Esophagus mucosa (tissue), 1 donor: ENCODE measurements at places on chromosomes 7 and 10.

DNA sequence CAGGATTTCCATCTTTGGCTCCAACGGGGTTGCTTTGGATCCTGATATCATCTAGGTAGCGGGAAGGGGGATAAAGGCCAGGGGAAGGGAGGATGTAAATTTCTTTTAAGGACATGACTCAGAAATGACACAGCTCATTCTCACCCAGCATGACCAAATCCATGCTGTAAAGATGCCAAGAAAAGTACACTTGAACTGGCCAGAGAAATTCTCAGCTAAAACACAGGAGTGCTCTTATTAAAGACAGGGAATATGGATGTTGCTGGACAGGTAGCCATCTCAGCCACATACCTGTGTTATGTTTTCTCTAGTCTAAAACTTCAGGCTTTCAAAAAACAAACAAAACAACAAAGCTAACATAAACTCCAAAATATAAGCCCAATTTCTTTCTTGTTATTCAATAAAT, 68.3 kb downstream of the NAMPT start:
- ATAC-seq = peak; percentile 86

DNA sequence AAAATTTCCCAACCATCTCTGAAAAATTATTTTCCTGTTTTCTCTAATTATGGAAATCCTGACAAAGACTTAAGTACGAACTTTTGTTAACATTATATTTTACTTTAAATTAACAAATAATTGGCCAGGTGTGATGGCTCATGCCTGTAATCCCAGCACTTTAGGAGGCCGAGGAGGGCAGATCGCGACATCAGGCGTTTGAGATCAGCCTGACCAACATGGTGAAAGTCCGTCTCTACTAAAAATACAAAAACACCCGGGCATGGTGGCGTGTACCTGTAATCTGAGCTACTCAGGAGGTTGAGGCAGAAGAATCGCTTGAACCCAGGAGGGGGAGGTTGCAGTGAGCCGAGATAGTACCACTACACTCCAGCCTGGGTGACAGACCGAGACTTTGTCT, 32.2 kb downstream of the DGKB start:
- ATAC-seq = no peak

DNA sequence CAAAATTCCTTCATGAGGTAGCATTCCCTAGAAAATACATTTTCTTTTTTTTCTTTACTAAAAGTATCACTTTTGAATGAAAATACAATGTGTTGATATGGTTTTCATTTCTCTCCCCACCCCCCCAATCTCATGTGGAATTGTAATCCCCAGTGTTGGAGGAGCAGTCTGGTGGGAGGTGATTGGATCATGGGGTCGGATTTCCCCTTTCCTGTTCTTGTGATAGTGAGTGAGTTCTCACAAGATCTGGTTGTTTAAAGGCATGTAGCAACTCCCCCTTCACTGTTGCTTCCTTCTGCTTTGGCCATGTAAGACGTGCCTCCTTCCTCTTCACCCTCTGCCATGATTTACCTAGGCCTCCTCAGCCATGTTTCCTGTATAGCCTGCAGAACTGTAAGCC, 790.3 kb upstream of the KCND2 start:
- ATAC-seq = no peak

DNA sequence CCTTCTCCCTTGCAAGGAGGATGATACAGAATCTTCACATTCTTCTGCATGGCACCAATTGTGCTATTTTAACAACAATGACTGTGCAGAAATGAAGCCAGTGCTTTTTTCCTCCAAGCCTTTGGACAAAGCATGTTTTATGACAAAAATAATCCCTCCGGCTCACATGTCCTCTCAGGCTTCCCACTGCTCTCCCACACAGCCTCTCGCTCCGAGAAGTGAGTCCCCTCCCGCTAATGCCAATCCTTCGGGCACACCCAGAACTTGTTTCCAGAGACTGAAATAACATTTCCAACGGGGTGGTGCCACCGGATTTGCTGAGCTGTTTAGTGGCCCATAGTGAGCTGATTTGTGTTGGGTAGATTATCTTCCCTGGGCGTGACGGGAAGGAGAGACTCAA, 35.8 kb downstream of the RBM17 start:
- ATAC-seq = peak; percentile 48

DNA sequence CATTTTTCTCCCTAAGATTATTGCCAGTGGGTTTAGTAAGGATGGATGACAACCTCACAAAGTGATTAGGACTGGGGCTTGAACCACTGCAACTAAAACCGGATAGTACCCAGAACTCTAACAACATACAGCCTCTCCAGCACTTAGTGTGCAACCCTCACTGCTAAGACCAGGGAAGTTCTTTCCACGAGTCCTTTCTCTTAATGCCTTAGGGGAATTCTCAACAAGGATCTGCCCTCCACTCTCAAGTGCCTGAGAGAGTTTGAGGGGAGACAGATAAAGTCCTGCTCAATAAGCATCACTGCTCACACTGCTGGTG, 104.6 kb downstream of the NRP1 start:
- no peak for ATAC-seq

GRCh38 chr7:5217396-5217795, 27.4 kb downstream of the WIPI2 start:
- ATAC-seq = no peak

DNA sequence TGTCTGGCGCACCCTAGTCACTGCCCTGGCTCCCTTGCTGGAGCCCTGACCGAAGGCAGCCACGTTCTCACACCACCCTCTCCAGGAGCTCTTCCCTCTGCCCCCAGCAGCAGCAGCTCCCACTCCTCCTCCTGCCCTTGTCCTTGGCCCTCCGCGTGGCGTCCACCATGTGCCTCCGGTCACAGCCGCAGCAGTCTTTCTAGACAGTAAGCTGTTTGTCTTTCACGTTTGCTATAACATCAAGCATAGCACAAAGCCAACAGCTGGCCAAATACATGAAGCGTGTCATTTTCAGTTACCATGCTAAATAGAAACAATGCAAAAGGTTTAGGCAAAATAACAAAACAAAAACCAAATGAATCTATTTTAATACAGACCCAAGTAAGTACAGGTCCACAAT, 3.3 kb downstream of the PITRM1 start:
- ATAC-seq = no peak

DNA sequence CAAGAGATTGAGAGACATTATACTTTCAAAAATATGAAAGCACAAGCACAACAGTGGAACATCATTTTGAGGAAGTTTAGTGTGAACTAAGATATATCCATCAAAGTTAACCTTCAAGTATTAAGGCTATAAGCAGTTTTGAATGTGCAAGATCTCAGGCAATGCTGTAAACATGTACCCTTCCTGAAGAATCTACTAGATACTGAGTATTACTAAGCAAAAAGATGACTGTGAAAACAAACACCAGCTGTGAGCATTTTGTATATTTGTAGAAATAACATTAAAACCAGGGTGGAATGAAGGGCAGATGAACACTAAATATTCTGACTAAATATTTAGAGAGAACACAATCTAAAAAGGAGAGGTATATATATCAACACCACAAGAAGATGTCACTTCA, 41.3 kb upstream of the ADRA2A start:
- ATAC-seq = no peak

GRCh38 chr7:151900986-151901621, 24.2 kb upstream of the PRKAG2 start:
- no peak for ATAC-seq

DNA sequence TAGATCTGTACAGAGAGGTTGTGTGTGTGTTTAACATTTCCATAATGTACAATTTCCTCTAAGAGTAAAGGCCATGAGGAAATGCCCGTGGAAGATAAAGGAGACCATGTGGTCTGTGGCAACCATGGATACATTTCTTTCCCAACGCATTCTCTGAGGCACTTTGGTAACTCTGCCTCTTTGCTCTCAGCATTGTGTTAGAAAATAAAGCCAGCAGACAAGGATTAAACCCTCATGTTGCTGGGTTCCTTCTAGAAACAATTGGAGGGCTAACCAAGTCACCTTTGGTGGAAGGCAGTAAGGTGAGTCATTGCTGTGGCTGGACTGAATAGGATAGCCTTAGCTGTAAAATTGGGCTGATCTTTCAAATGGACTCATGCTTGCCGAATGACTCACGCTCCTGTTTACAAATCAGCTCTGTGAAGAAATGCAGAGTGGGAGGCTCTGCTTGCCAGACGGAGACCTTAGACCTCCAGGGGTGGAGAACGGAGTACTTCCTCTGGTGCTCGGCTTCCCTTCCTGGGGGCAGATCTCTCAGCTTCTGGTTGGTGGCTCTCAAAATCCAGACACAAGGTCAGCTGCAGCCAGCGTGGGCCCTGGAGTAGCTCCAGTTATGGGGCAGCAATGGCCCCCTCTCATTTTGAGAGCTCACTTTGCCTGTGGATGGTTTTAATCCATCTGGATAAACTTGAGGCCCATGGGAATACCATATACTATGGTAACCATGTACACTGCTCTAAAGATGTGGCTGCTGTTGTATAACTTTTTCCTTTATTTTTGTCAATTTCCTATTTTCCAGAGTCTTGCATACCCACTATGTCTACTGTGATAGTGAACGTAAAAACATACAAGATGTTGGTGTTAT, 137.3 kb downstream of the TCF7L2 start:
- ATAC-seq = peak; percentile 92

- no peak for ATAC-seq
These were observed 65.1 kb downstream of the ADARB2 start for GRCh38 chr10:1672001-1672781.

DNA sequence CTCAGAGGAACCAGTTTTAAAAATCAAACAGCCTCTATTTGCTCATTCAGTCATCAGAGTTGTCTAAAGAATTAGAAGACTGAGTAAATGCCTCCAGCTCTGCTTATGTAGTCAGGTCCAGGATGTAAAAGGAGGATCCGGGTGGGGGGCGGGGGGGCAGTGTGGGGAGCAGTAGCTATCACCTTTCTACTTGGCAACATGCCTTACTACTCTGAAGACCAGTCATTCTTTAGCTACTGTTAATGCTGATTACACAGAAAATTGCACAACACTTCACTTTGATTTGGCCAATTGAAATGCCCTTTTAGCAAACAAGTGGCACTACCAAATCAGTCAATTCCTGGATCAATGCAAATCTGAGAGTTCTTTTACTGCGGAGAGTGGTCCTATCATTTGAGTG, 164.2 kb downstream of the NXPH1 start:
- ATAC-seq = no peak

GRCh38 chr10:119917777-119918176, 25.2 kb downstream of the SEC23IP start:
- ATAC-seq = no peak

- ATAC-seq = no peak
These were observed 24.6 kb upstream of the SGMS1 start for GRCh38 chr10:50648089-50648934.

DNA sequence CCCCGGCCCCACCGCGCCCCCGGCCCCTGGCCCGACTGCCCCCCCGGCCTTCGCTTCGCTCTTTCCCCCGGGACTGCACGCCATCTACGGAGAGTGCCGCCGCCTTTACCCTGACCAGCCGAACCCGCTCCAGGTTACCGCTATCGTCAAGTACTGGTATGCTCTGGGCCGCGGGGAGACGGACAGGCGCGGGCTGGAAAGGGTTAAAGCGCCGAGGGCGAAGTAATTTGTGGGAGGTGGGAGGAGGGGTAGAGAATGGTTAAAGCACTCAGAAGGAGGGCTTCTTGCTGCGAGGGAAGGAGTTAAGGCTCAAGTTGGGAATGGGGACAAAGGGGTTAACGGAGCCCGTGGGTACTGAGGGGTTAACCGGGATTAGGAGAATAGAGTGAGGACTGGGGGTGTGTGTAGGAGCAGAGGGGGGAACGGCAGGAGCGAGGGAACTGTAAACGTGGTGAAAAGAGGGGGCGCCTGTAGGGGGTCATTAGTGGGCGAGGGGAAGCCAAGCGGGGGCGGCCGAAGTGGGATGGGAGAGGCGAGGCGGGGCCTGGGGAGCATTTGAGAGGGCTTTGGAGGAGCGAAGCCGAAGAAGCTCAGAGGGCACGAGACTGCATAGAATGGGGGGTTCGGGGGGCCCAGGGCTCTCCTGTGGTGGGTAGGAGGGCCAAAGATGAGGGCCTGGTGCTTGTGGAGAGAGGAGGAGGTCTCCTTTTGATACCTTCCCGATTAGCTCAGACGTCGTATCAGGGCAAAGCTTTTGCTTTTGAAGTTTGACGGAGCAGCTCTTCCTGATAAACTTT, 605 bp downstream of the SUFU start:
- ATAC-seq = no peak

DNA sequence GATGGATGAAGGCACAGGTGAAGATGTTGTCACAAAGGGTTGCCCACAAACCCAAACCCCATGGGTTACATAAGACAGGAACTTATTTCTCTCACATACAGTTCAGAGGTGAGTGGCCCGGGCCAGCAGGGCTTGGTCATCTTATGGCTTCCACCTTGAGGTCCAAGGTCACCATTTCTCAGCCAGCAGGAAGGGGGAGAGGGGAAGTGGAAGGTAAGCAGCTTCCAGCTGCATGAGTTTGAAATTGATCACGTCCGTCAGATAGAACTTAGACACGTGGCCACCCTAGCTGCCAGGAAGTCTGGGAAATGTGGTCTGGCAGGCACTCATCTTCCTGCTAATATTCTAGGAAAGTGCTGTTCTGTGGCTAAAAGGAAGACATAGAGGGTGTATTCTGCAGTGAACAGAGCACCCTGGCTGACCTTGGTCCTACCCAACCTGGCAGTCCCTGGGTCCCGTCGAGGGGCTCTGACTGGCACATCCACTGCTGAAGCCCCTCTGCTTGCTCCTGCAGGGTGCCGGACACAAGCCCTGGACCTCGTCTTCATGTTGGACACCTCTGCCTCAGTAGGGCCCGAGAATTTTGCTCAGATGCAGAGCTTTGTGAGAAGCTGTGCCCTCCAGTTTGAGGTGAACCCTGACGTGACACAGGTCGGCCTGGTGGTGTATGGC, 49.5 kb downstream of the VWA2 start:
- no peak for ATAC-seq

DNA sequence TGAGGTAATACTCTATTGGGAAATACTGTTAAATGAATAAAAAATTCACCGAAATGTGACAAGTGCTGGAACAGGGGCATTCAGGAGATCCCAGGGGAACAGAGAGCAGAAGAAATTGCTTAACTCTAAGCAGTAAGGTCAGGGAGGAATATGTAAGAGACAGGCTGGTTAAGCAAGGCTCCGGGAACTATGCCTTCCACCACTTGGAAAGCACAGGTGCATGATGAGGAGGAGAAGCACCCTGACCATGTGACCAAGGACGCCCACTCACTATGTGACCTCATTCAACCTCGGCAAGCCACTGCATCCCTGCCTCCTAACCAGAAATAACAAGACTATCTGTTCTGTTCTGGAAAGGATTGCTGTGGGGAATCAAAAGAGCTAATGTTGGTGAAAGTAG, 218.4 kb downstream of the ELMO1 start:
- no peak for ATAC-seq

GRCh38 chr7:36018816-36019484, 134.1 kb upstream of the EEPD1 start:
- no peak for ATAC-seq

GRCh38 chr10:19816411-19817230, at the start of gene PLXDC2:
TSS of gene PLXDC2 (plus strand) at chr10:19816432.
- peak; percentile 58 for ATAC-seq
